ENCODE measurements at places on chromosomes 2 and 18.

- no peak for DNase-seq
Observed at GRCh38 chr2:124318913-124319312, 293.8 kb downstream of the CNTNAP5 start.

GRCh38 chr2:70934981-70935380, 719 bp upstream of the ATP6V1B1 start:
- DNase-seq = no peak

DNA sequence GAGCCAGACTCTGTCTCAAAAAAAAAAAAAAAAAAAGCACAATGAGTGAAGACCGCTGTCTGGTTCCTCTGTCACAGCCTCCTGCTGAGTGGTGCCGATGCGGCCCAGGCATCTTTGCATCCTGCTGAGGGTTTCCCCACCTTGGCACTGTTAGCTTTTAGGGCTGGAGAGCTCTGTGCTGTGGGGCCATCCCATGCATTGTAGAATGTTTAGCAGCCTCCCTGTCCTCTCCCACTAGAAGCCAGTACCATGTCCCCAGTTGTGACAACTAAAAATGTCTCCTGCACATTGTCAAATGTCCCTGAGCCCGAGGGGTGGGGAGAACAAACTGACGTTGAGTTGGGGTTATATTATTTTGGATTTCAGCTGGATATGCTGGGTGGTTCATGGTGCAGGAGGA, 7.9 kb upstream of the COLEC11 start:
- DNase-seq = no peak

GRCh38 chr18:71986351-71987050, 557.6 kb downstream of the CBLN2 start:
- no peak for DNase-seq

GRCh38 chr2:28621172-28622100, 125.6 kb downstream of the PLB1 start:
- peak; percentile 79 for DNase-seq

- DNase-seq = no peak
Observed at GRCh38 chr2:175931805-175932204, 70.3 kb downstream of the LNPK start.

DNA sequence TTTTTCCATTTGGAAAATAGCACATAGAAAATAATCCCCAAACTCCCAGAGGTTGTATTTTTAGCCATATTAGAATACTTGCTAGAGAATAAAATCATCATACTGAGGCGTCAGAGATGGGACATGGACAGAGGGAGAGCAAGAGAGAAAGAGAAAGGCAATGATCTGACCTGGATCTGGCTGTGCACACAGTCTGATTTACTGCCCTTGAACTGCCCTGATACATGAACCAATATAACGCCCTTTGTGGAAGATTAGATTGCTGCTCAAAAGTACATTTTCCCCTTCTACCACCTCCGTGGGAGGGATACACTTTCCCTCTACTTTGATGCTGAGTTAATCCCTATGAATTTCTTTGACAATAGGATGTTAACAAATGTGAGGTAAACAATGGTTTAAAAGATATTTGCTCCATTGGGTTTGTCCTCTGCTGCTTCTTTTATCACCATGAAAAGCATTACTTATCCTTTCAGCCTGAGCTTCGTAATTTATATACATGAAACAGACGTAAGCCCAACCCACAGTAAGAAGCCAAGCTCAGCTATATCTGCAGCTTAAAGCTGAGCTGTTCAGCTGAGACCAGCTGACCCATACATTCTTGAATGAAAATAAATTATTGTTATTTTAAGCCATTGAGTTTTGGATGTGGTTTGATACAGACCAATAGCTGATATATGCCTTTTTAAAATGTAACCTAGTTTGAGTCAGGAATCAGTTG, 1664.6 kb upstream of the CELF4 start:
- DNase-seq = no peak

GRCh38 chr2:173148520-173148919, 72.9 kb downstream of the MAP3K20 start:
- no peak for DNase-seq

- no peak for DNase-seq
Observed at GRCh38 chr2:173016451-173016850, 59.2 kb upstream of the MAP3K20 start.

DNA sequence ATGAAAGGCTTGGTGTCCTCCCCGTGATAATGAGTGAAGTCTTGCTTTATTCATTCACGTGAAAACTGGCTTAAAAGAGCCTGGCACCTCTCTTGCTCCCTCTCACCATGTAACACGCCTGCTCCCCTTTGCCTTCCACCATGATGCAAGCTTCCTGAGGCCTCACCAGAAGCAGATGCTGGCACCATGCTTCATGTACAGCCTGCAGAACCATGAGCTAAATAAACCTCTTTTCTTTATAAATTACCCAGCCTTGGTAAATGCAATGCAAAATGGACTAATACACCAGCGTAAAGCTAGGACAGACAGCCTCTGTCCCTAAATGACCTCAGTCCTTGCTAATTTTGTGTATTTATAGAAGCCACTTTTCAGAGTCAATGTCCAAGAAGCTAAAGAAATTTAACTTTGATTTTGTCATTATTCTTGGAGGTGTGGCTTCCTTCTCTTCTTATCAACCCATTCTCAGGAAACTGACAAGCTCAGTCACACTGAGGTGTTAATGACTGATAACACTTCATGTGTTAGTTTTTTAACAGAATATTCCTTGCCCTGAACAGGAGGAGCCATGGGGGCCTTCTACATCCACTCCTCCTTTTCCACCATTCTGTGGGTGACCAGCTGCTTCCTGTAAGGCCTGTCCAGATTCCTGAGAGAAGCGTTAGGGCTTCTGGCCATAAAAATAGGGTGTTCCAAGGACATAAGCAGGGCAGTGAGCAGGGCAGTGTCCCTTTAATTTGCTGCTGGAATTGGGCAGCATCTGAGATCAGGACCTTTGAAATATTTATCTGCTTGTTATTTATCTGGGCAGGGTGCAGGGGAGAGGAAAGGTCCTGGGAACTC, 38.0 kb upstream of the EPAS1 start:
- peak; percentile 86 for DNase-seq
